Cardiac muscle cell (in vitro differentiated cells and primary cell): ENCODE measurements at places on chromosomes 2 and 18.

DNA sequence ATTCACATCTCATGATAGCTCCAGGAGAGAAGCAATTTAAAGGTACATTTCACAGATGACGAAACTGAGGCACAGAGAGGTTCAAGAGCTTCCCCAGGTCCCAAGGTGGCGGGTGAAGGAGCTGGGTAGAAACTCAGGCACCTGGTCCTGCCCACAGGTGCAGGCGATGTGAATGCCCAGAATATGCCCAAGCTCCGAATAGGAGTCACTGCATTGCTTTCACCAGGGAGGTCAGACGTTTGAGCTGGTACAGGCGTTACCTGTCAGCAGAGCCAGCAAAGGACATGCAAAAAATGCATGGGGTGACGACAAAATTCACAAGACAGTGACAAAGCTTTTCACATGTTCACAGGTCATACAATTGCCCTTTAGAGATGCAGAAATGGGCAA is 247.9 kb downstream of the HDAC4 start:
- DNase-seq = no peak

GRCh38 chr2:38526195-38526594 is 76.5 kb downstream of the HNRNPLL start:
- DNase-seq = peak; percentile 86

- no peak for DNase-seq
These were observed 235.6 kb upstream of the CDH2 start for GRCh38 chr18:28412521-28412920.

GRCh38 chr18:54671291-54671881 is 80.3 kb downstream of the DYNAP start:
- peak; percentile 59 for DNase-seq

GRCh38 chr2:67210430-67210829 is 186.7 kb upstream of the ETAA1 start:
- no peak for DNase-seq

DNA sequence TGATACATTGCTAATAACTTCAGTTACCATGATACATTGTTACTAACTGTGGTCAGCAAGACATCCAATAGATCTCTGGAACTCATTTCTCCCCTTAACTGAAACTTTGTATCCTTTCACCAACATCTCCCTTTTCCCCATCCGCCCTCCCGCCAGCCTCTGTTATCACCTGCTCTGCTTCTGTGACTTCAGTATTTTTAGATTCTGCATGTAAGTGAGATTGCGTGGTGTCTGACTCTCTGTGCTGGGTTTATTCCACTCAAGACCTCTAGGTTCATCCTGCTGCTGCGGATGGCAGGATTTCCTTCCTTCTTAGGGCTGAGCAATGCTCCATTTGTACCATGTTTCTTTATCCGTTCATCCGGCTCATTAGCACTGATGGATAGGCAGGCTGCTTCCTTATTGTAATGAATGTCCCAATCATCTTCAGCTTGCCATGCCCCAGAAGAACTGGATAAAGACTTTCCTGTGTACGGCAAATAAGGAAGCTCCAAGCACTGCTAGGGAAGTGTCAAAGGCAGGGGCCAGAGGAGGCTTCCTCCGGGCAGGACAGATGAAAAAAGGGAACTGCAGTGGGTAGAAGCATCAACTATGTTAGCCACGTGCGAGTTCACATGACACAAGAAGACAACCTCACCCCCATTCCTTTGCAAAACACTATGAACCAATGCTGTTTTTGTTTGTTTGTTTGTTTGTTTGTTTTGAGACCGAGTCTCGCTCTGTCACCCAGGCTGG is 113.4 kb downstream of the EIPR1 start:
- no peak for DNase-seq

- no peak for DNase-seq
These were observed 7.8 kb upstream of the NPPC start for GRCh38 chr2:231933916-231934401.

- no peak for DNase-seq
These were observed 10.4 kb downstream of the CNDP2 start for GRCh38 chr18:74506448-74507084.

- DNase-seq = no peak
These were observed 685.4 kb upstream of the NRXN1 start for GRCh38 chr2:51717312-51717711.

DNA sequence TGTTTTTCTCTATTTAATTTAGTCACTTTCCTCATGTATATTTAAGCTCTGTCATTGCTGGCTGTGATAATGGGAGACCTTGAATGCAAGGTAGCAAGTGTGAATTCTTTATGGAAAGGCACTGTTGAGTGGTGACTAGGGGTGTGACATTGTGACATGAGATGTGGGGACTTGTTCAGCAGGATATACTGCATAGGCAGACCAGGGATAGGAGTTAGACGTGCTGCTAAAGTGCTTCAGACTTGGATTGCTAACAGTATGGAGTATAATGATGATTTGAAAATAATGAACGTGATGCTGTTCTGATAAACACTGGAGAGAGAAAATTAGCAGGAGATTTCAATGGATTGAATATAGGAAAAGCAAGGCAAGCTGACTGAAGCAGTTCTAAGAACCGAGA is 135.1 kb downstream of the NCOA1 start:
- peak; percentile 39 for DNase-seq

- DNase-seq = peak; percentile 36
These were observed 101.8 kb downstream of the CD226 start for GRCh38 chr18:69845593-69846506.

- DNase-seq = no peak
These were observed 68.3 kb downstream of the TET3 start for GRCh38 chr2:74052732-74053710.

DNA sequence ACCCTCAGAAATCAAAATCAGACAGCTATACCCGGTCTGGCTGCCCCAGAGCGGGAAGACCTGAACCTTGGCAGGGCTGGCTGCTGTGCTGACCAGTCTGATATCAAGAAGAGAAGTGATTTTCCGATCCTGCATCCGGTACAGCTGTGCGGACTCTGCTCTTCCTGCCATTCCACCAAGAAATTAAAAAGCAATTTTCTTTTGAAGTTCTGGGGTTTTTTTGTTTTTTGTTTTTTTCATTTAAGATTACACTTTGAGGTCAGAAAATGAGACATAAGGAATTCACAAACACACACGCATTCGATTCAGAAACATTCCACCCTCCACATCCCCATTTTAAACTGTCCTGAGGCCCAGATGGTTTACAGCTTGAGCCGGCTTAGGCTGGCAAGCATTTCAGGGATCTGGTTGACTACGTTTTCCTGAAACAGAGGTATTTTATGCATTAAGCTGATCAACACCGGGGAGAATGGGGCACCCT is 156.5 kb downstream of the COL6A3 start:
- peak; percentile 81 for DNase-seq

DNA sequence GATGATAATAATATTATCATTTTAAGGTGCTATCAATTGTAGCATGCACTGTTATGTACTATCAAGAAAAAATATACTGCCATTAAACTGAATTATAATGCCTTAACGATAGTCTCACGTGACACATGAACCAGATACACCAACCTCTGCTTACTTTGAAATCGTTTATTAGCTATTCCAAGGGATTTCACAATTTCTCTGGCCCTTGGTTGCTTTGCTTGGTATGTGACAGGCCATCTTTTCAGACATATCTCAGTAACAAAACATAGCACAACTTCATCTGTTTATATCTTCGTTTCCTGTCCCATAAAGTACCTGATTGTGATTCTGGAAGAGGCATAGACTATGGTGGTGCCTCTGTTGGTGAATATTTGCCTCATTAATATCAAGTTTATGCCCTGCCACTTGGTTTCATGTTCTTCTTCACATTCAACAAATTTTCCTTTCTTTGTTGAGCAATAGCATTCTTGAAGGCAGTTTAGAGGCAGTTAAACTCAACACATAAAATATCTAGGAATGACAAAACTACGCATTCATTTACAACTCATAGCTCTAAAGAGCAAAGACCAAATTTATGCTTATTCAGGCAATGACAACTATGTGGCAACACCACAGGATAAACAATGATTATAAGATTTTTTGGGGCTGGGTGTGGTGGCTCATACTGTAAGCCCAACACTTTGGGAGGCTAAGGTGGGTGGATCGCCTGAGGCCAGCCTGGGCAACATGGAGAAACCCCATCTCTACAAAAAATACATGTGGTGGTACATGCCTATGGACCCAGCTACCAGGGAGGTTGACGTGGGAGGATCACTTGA is 84.3 kb downstream of the MCFD2 start:
- DNase-seq = peak; percentile 61

DNA sequence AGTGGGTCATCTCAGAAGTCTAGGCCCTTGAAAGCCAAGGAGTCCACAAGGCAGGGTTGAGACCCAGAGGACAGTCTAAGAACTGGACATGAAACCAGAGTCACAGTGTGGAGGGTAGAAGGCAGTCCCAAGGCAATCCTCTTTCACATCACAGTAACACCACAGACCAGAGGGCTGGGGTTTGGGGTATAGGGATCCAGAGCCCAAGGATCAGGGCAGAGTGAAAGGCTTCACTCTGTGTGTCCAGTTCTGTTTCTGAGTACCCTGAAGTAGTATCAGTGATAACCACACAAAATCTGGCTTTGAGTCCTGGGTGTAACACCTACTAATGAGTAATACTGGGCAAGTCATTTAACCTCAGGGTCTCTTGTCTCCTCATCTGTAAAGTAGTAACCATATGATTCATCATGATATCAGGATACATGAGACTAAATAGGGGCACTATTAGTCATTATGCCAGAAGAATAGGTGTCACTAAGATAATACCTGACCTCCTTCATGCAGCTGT is 91.0 kb downstream of the ICA1L start:
- DNase-seq = no peak

DNA sequence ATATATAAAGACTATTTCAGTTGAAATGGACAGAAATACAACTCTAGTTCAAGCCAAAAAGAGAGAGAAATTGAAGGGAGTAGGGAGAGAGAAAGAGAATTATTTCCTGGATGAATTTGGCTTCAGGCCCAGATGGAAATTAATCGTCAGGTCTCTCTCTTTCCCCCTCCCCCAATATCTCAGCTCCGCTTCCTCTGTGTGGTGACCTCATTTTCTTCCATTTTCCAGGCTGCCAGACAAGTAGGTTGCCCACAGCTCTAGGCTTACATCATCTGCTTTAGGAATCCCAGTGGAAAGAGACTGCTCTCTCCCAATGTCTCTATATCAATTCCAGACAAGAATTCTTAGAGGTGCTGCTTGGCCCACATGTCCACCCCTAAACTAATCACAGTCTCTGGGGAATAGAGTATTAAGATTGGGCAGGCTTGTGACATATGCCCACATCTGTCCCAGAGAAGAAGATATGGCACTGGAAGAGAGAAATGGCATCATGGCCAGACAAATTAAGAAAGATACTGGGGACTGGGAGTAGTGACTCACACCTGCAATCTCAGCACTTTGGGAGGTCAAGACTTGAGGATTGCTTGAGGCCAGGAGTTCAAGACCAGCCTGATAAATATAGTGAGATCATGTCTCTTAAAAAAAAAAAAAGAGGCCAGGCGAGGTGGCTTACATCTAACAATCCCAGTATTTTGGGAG is 37.2 kb upstream of the CFAP36 start:
- peak; percentile 84 for DNase-seq

GRCh38 chr2:19746611-19747309 is 155.0 kb downstream of the TTC32 start:
- peak; percentile 70 for DNase-seq

DNA sequence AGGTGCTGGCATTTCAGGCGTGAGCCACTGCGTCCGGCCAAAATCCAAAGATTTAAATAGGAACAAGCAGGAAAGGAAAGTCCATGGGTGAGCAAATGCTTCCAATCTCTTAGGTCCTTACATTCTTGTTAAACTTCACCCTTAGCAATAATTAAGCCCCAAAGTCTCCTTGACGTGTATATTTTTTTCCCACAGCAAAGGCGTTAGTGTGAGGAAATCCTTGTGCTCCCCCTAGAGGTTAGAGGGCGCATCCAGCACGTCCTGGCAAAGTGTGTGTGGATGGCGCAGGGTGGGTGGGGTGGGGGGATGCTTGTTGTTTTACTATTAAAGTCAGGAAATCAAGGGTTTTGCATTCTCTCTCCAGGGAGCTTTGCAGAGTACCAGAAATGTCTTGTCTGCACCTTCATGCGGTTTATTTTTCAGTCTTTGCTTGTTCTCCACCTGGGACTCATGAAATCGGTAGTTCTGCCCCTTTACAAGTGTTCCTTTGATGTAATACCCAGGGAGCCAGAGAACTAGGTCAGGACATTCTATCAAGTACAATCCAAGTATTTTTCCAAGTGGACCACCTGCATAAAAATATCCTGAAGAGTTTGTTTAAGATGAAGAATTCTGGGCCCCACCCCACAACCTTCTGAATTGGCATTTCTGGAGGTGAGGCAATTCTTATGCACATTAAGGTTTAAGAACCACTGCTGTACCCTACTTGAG is 22.2 kb upstream of the ITSN2 start:
- DNase-seq = peak; percentile 80
